ENCODE measurements at places on chromosomes 6 and 20.

DNA sequence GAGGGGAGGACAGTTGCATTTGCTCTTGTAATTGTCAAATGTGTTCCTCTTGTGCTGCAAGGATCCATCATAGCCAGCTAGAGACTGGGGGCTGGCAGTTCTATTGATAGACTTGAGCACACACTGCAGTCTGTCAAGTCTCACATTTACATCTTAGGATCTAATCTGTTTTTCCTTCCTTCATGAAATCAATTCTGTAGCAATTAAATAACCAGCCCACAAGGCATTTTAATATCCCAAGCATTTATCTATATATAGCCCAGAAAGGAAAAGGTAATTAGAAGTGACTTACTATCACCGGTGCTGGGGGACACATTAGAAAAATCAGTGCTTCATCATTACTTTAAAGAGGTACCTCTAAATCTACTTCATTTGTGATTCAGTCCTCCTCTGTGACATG, 143.0 kb upstream of the STXBP5 start:
- no peak for DNase-seq

DNA sequence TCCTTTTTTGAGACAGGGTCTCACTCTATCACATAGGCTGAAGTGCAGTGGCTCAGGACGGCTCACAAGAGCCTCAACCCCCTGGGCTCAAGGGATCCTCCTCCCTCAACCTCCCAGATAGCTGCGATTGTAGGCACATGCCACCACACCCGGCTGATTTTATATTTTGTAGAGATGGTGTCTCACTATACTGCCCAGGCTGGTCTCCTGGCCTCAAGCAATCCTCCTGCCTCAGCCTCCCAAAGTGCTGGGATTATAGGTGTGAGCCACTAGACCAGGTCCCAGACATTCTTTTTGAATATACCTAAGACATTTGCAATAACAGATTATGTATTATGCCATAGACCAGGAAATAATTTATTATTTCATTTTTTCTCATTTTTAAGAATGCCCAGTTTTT, 58.3 kb upstream of the CDYL start:
- no peak for DNase-seq

GRCh38 chr20:8996817-8997512, 71.9 kb upstream of the PLCB4 start:
- no peak for DNase-seq

DNA sequence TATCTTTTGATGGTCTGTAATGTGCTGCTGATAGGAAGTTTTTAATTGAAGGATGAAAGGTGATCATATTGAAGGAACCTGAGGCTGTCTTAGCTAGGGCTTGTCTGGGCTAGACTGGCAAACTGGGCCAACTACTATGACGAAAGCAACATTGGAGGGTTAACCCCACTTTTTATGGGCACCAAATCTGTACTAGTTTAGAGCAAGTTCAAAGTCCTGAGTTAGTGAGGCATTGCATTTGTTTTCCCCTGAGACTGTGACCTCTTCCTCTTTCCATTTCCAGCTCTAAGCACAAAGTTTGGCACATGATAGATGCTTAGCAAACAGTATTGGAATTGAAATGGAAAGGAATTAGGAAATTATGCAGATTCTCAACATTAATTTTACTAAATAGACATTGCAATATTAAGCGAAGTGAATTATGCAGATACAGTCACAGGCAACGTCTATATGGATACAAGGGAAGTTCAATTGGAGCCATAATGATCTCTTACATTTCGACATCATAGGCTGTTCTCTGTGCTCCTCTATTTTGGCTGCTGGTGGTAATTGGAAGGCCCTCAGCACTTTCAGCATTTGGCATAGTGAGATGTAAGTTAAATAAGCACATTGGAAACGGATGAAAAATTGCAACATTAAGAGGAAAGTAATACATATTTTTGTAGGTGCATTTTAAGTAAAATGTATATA, 22.2 kb downstream of the CEP57L1 start:
- DNase-seq = no peak

DNA sequence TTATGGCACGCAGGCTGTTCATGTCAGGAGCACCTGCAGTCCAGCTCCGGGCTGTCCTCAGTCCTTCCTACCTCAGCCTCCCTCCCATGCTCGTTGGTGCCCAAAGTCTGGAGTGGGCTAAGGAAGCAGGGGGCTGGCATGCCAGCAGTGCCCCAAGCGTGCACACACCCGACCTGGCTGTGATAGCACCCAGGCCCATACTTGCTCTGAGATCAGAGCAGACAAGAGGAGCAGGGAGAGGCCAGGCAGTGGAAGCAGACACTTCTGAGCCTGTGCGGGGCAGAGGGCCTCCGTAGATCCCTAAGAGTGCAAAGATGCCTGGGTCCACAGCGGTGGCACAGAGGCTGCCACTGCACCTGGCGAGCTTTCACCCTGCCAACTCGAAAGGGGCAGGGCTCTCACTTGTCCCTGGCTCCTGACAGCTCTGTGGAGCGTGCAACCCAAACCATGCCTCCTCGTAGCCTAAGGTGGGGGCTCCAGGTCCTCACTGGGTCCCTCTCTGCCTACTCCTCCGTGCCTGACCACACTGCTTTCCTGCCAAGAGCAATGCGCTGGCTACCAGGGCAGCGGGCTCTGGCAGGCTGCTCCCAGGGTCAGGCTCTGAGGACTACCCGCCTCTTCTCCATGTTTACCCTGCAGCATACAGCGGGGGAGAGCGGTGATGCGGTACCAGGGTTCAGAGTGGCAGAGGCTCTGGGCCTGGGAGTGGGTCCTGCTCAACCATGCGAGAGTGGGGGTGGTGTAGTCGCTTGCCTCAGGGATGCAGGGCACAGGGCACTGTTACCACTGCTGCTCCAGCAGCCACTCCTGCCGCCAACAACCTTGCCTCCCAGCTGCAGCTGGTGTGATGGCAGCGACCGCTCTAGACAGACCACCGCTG, 59.5 kb downstream of the MANEA start:
- DNase-seq = no peak

DNA sequence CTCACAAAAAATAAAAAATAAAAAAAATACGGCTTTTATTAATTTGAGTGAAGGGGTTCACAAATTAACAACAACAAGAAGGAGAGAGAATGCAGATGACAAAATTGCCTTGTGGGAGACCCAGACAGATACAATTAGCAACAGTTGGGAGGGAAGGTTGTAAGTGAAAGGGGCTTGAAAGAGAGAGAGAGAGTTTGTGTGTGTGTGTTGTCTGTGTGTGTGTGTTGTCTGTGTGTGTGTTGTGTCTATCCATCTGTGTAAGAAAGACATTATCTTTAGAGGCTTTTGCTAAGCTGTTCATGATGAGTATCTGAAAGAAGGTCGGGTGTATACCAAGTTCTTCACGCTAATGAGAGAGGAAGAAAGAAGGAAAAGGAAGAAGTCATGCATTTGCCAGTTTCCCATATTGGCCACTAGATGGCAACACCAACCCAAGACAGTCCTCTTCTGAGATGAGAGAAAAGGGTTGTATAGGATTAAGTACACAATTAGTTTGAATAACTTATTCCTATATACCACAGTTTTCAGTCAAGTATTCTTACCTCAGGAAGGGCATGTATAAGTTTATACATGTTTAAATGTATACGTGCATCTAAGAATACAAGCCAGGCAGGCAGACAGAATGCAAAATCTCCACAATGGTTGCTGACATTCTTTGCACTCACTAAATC, 63.7 kb upstream of the CD2AP start:
- DNase-seq = no peak

DNA sequence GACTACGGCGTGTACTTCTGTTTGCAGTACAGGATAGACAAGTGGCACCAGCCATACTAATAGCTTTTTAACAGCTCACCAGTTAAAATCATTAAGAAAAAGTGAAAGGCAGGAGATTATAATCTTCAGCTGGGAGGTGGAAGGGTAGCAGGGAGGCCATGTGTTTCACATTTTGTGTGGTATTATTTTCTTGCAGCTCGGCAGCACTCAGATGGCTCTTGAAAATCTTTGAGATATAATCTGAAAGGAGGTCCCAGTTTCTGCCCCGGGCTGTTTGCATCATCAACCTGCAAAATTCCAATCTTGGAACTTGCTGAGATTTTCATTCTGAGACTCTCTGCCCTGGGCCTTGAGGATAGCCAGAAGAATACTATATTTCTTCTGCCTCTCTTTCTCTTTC, 87.5 kb upstream of the HDAC2 start:
- DNase-seq = no peak

- DNase-seq = no peak
Measured at GRCh38 chr20:20073801-20074371, 21.6 kb downstream of the CFAP61 start.

GRCh38 chr20:43513931-43514647, 6.6 kb downstream of the L3MBTL1 start:
- peak; percentile 80 for DNase-seq

DNA sequence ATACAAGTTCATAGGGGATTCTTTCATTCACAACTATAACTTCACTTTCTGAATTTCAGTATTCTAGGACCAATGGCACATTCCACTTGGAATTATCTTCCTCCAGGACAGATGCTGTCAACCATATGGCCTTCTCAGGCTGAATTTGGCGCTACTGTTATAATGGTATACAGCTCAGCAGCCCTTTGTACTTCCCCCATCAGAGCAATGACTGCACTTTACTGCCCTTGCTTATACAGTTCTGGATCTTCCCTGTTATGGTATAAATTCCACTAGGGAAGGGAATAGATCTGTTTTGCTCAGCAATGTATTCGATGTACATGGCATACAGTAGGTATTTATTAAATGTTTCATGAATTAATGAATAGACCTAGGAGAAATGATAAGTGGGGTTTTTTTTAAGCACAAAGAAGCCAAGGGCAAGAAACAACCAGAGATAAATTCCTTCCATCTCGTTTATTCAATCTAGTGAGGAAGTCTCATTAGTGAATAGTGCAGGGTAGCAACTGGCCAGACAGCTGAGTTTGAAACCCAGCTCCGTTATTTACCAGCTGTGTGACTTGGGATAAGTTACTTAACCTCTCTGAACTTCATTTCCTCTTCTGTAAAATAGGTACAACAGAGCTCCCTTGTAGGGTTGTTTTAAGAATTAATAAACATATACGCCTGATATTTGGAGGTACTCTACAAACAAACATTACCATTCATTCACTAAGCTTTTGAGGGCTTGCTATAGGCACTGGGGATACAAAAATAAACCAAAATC, 97.1 kb upstream of the PRDM1 start:
- DNase-seq = no peak

DNA sequence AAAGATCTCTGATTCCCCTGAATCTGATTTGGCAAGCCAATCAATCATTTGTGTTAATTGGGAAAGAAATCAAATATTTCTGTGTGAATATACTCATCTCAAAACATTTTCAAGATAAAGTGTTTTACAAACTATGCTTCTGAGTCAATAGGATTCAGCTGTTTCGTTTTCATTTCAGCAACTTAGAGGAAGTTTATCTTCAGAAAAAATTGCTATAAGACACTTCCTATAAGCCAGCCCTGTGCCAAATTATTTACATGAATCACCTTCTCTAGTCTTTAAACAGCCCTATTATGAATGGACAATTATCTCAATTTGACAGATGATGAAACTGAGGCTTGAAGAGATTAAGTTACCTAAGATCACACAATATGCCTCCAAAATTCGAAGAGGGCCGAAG, 10.9 kb downstream of the DEFB129 start:
- DNase-seq = no peak

GRCh38 chr20:48295966-48296421, 510.7 kb upstream of the SULF2 start:
- DNase-seq = no peak

- no peak for DNase-seq
Measured at GRCh38 chr6:93243231-93243778, 176.1 kb downstream of the EPHA7 start.

DNA sequence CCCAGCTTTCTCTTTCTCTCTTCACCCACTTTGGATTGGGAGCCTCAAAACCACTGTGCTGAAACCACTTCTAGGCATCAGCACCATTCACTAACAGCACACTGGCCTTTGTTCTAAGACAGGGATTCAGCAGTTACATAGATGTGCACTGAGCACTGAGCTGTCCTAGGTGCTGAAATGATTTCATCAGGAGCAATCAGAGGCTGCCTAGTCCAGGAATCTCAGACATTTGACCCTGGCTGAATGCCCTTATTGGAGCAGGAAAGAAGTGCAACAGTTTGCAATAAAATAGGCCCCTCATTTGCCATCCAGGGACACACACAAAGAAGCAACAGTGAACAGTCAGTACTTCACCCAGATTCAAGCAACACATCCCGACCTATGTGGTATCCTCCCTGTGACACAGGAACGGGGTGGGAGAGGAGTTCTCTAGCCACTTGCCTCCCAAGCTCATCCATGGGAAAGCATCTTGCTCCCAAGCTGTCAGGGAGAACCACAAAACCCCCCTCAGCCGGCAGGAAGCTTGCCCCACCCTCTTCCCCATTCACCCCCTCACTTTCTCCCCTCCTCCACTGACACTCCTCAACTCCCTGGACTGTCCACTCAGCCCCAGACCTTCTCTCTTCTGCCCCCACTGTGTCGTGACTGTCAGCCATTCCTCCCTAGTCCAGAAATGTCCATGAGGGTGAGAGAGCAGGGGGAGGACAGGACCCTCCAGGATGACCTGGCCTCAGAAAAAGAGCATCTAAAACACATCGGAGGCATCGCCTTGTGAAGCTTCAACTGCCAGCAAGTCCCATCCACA, 304.4 kb downstream of the PREX1 start:
- no peak for DNase-seq

DNA sequence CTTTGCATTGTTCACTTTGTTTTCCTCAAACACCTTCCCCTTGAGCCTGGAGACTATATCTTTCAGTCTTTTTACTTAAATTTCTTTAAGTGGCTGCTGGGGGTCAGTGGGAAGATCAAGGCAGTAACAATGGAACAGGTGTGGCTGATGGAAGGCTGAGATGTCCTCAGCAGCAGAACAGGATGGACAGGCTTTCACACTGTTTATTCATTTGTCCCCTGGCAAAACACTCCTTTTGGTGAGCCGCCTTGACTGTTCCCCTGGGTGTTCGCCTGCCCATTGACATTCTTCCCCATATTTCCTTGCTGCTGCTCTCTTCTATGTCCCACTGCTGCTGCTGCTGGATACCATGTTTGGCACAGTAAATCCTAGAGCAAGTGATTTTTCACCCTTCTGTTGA, 38.1 kb downstream of the RNF144B start:
- DNase-seq = no peak

DNA sequence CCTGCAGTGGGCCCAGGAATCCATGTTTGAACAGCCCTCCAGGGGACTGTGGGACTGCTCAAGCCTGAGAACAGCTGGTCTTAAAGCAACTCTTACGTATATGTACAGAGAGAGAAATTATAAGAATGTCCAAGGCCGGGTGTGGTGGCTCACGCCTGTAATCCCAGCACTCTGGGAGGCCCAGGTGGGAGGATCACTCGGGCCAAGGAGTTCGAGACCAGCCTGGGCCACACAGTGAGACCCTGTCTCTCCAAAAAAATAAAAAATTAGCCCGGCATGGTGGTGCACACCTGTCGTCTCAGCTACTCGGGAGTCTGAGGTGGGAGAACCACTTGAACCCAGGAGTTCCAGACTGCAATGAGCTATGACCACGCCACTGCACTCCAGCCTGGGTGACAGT, 134.0 kb downstream of the DTNBP1 start:
- DNase-seq = no peak

GRCh38 chr6:139452148-139452876, 77.9 kb upstream of the CITED2 start:
- no peak for DNase-seq

- no peak for DNase-seq
Measured at GRCh38 chr20:7608250-7608649, 332.0 kb downstream of the HAO1 start.

GRCh38 chr20:34762031-34762555, 57.9 kb downstream of the TP53INP2 start:
- no peak for DNase-seq

- no peak for DNase-seq
Measured at GRCh38 chr6:52671676-52672075, 763 bp downstream of the TMEM14A start.

- no peak for DNase-seq
Measured at GRCh38 chr6:91476000-91476399, 889.1 kb upstream of the MAP3K7 start.
